NCI-H1436 treated with DMSO at 0.1 percent for 48 hours (cell line): ENCODE measurements at places on chromosomes 5 and 9.

- no peak for DNase-seq
Observed at GRCh38 chr5:61850696-61851095, 455.3 kb upstream of the KIF2A start.

GRCh38 chr5:157860898-157861890 lies 2.2 kb upstream of the CLINT1 start:
- no peak for DNase-seq

DNA sequence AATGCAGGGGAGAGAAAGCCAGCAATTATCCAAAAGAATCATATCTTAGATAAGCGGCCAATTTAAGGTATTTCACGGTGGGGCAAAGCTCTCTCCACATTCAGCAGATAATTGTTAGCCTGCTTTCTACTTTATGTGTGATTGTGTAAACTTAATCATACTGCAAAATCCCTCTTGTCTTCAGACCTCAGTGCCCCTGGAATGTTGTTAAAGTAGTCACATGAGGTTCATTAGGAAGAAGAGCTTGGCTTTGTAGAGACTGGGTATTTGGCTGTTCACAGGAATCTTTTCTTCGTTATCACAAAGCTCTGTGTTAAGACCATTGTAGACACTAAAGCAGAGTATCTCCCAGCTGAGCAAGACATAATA lies 127.0 kb downstream of the RFK start:
- no peak for DNase-seq

DNA sequence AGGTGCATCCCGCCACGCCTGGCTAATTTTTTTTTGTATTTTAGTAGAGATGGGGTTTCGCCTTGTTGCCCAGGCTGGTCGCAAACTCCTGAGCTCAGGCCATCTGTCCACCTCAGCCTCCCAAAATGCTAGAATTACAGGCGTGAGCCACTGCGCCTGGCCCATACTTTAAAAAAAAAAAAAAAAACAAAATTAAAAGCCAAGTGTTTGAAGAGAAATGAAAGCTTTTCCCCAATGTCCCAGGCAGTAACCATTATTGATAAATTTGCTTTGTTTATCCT lies 9.5 kb downstream of the PRRC2B start:
- no peak for DNase-seq

DNA sequence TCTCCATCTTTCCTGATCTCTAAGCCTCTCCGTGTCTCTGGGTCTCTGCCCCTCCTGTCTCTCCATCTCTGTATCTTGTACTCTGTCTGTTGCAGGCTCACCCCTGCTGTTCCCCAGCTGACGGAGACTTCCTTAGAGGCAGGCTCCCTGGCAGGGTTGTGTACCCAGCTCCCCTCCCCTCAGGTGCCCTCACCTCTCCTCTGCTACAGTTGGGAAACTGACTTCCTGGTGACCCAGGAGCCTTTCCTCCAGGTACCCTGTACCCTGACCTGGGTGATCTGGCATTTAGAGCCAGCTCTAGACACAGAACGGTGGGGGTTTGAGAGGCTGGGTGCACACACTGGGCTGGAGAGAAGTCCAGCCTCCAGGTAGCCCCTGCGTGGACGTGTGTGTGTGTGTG lies 37.7 kb downstream of the CXXC5 start:
- DNase-seq, result no peak

- peak; percentile 55 for DNase-seq
Observed at GRCh38 chr9:127608104-127608966, 3.7 kb upstream of the STXBP1 start.

DNA sequence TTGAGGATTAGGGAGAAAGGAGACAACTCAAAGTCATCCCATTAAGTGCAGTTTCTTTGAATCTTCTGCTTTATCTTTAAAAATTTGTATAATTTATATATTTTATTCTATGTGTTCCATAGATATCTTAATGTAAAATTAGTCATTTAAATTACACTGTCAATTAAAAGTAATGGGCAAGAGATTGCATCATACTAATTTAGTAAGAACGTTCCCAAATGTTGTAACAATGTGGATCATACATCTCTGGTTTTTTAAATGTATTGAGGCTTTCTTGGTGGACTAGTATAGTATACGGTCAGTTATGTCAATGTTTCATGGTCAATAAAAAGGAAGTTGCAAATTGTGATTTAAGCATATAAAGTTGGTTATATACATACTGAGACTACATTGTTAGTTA lies 6.2 kb downstream of the TSLP start:
- DNase-seq, result no peak

DNA sequence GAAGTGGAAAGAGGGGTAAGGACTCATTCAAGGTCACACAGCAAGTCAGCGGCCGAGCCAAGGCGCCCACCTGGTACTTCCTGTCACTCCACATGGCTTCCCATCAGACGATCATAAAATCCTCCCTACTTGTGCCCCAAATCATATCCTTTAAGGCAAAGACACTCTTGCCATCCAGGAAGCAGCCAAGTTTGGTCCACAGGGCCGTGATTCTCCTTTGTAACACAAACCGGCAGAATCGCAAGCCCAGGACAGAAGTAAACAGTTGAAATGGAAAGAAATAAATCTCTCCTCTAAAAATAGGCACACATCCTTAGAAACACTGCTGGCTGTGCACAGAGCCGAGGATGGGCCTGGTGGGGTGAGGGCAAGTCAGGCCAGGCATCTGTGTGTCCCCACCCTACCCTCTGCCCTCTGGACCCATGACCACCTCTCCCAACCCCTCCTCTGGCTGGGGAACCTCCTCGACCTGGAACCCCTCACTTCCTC lies 30.5 kb downstream of the TMOD1 start:
- DNase-seq, result no peak

GRCh38 chr5:73019766-73020165 lies 63.9 kb downstream of the FCHO2 start:
- no peak for DNase-seq

DNA sequence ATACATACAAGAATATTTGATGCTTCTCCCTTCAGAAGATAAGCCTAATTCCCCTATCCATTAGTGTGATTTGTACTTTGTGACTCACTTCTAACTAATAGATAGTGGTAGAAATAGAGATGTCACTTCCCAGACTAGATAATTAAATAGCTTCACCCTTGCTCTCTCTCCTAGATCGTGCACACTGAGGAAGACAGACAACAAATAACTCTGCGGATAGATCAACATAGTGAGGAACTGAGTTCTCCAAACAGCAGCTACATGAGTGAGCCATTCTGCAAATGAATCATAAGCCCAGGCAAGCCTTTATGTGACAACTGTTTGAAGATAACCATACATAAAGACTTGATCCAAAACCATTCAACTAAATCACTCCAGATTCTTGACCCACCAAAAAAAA lies 1083.4 kb upstream of the C9orf72 start:
- no peak for DNase-seq

DNA sequence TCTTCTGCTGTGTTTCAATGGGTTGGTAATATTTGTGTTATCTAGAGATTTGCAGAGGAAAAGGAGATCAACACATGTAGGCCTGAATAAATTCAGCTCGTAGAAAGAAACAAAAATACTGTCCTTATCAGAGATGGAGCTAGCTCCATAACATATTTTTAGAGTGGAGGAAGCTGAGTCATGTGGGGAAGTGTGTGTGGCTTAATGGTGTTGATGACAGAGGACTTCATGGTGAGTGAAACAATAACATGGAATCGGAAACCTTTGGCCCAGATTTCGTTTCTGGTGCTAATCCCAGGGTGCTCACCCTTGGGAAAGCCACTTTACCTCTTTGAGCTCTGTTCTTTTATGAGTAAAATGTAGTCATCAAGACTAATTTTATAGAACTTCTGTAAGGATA lies 825.0 kb downstream of the TLR4 start:
- DNase-seq, result no peak

- DNase-seq, result no peak
Observed at GRCh38 chr5:160466889-160467554, 45.4 kb downstream of the PTTG1 start.

GRCh38 chr9:90927496-90927895 lies 125.9 kb downstream of the SYK start:
- no peak for DNase-seq

DNA sequence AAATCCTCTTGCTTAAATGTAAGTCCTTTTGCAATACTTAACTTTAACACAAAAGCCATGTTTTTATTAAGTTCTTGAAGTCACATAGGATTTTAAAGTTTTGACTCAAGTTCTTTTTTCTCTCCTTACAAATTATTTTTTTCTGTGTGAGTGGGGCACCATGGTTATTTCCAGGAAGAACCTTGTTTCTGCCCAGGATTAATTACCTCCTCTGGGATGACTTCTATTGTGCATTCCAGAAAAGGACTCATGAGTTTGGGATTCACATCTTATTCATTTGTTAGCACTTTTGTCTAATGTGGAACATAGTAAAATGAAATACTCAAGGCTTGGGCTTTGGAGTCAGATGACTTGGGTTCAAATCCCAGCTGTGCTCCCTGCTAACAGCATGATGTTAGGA lies 421.4 kb upstream of the WWC1 start:
- no peak for DNase-seq

DNA sequence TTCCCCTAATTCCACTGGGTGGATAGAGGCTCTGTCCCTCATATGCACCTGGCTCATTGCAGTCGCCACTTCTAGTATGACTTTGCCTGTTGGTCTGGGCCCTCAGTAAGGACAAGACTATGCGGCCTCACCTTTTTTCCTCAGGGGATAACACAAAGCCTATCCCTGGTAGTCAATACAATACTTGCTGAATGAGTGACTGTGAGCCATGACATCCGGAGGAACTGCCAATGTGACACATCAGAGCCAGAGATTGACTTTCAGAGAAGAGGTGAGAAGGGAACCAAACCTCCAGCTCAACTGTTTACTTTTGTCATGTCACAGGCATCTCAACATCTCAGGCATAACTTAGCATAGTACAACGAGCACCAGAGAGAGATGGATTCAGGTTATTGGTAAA lies 371.3 kb downstream of the DMRT2 start:
- no peak for DNase-seq

DNA sequence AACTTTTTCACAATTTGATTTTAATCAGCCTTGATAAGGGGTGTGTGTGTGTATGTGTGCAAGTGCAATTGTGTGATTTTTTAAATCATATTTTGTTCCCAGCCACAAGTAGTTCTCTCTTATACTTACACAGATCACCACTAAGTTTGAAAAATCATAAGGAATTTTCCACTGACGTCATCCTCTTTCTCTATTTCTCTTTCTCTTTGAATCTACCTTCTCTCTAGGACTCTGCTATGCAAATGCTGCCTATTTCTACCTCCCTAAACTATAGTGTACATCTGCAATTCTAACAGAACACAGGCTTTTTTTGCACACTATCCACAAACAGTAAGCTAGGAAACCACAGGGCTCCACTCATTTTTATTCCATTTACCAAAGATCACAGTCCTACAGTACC lies 254.6 kb upstream of the CYLC2 start:
- no peak for DNase-seq

- DNase-seq, result no peak
Observed at GRCh38 chr9:124498499-124499146, 8.6 kb downstream of the NR5A1 start.

GRCh38 chr5:126826619-126827215 lies 49.8 kb downstream of the LMNB1 start:
- no peak for DNase-seq

DNA sequence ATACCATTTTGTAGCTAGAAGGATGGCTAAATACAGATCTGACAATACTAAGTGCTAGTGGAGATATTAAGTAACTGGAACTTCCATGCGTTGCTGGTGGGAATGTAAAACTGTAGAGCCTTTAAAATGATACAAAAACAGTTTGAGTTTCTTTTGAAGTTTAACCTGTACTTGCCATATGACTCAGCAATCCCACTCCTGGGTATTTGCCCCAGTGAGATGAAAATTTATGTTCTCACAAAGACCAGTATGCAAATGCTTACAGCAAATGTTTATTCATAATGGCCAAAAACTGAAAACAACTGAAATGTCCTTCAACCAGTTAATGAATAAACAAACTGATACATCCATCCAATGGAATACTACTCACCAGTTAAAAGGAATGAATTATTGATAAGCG lies 137.3 kb downstream of the SLC12A2 start:
- no peak for DNase-seq

DNA sequence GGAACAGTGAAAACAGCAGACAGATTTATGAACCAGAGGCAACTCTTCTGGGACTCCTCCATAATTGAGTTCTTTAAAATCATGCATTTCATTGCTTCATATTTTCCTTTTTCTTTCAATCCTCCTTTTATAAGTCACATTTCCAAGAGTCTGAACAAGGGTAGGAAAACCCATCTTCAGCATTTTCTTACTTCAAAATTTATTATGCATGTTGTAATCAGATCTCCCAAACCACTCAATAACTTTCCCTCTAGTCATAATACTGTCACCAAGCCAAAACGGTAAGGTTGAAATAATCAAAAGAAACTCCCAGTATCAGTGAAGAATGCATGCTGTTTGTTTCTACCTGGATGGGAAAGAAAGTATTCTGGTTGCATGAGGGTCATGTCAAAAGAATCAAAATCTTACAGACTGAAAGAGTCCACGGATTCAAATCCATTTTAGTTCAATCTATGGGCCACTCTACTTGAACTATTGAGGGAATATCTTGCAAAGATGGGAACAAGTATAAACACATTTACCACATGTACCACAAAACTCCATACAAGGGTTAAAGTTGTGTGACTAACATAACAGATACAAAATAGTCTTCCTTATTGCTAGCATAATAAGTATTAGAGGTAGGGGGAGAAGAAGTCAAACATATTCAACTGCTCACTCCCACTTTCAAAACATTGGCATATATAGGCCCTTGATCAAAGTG lies 797.3 kb downstream of the MAT2B start:
- no peak for DNase-seq

- no peak for DNase-seq
Observed at GRCh38 chr5:179355976-179356974, 11.0 kb upstream of the ADAMTS2 start.

DNA sequence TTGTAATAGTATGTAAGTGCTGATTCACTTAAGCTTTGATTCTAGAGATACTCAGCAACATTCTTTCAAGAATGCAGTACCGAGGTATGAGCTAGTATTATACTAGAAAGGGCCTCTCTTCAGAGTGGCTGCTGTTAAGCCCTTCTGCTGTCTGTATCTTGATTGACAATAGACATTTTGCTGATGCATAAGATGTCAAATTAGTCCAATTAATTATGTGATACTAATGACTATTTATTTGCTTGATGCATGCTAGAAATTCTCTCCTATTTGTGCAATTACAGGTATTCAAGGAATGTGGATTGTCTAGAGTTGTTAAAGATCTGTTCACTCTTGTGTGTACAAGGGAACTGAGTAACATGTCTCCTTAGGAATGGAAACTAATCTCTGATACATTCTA lies 92.3 kb upstream of the PTGER4 start:
- no peak for DNase-seq

DNA sequence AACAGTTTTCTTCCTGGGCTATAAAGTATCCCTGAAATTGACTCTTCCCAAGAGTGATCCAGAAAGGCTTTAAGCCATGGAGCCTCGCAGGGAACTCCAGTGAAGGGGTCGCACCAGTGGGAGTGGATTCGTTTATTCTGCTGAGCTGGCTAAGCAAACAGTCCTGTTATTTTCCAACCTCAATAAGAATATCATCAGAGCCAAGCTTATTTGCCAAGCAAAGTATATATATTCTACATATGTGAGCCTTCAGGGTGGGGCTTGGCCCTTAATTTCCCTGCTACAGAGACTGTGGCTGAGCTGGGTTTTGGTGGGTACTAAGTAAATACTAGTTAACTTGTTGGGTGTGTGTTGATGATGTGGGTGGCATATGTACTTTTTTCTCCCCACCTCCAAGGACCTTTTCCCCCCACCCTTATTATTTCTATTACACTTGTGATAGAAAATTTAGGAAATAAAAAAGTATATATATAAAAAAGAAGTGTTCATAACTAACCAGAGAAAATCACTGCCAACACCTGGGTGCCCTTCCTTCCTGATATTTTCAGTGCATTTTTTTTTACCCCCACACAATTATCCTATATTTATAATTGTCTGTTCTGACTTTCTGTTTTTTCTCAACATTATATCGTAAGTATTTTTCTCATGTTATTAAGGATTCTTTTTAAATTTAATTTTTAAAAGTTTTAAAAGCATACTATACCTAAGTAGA lies 5.3 kb downstream of the GSN start:
- DNase-seq, result no peak
